ENCODE measurements at places on chromosomes 13 and 19.

GRCh38 chr13:34867590-34867989 lies 74.5 kb upstream of the NBEA start:
- DNase-seq, result no peak

DNA sequence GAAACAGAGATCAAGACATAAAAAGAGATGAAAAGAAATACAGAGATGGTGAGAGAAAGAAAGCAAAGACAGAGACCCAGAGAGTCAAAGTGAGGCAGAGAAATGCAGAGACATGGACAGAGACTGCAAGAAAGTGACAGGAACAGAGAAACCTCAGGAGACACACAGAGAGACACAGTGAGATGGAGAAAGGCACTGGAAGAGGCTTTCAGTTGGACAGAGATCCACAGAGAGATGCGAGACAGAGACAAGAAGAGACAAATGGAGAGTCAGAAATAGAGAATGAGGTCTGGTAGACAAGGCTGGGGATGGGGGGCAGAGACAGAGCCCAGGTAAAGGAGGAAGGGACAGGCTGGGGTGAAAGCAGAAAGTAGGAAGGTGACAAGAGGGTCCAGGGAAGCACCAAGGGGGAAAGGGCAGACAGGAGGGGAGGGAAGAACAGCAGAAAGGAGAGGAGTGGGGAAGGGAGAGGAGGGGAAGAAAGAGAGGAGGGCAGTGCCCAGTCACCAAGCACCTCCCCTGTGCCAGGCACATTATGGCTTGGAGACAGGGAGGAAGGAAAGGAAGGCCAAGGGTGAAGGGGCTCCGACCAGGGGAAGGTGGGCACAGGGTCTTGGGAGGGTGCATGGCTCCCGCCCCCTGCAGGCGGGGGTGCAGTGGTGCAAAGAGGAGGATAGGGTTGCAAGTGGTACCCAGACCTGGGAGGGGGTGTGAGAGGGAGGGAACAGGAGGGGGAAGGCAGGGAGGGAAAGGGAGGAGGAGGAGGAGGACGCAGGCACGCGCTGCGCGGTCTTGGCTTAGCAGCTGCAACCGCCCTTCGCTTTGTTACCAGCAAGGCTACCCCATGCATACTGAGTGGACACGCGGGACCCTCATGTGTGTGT lies 38.4 kb downstream of the DEDD2 start:
- no peak for DNase-seq

GRCh38 chr19:35731353-35731752 lies 10.9 kb downstream of the IGFLR1 start:
- no peak for DNase-seq

- no peak for DNase-seq
Observed at GRCh38 chr13:99778500-99778899, 193.1 kb downstream of the ZIC5 start.

GRCh38 chr13:75418997-75419396 lies 63.0 kb downstream of the TBC1D4 start:
- no peak for DNase-seq

GRCh38 chr13:71801165-71801760 lies 65.7 kb downstream of the DACH1 start:
- DNase-seq, result no peak

DNA sequence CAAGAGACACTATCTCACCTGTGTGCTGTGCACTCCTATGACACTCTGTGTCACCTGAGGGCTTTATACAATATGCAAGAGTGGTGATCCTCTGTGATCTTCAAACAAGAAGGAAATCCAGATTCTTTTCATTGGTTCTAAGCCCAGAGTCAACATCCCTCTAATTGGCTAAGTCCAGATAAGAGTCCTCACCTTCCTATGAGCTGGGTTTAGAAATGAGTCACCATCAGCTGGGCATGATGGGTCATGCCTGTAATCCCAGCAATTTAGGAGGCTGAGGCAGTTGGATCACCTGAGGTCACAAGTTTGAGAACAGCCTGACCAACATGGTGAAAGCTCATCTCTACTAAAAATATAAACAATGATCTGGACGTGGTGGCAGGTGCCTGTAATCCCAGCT lies 144.4 kb downstream of the ZNF675 start:
- no peak for DNase-seq

DNA sequence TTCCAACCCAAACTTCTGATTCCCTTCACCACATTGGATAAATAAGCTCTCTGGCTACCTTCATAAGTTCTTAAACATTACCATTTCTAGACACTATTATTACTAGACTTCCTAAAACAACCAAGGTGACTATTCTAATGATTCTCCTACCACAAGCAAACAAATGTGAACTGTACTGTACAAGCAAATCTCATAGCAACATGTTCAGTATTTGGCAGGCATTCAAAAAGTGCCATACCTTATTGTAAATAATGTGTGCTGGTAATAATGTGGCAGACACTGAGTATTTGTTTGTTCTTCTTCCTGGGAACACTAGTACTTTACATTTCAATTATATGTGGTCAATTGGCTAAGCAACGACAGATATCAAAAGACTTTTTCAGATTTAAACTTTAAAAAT lies 986.0 kb upstream of the SPRY2 start:
- no peak for DNase-seq

DNA sequence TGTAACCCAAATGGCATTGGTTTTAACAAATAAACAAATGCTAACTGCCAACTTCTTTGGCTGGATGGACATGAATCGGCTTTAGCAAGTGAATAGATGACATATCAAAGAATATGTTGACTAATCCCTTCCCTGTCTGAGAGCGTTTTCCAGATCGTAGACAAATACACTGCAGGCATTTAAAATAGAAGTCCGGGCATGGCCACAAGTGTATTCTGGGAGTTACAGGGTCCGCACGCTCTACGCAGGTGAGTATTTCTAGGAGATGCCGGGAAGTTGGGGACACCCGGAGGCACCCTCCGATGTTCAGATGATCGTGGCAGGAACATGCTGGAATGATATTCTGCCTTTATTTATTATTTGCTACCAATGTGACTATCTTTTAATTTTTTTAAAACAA lies 53.2 kb upstream of the ZNF536 start:
- no peak for DNase-seq

DNA sequence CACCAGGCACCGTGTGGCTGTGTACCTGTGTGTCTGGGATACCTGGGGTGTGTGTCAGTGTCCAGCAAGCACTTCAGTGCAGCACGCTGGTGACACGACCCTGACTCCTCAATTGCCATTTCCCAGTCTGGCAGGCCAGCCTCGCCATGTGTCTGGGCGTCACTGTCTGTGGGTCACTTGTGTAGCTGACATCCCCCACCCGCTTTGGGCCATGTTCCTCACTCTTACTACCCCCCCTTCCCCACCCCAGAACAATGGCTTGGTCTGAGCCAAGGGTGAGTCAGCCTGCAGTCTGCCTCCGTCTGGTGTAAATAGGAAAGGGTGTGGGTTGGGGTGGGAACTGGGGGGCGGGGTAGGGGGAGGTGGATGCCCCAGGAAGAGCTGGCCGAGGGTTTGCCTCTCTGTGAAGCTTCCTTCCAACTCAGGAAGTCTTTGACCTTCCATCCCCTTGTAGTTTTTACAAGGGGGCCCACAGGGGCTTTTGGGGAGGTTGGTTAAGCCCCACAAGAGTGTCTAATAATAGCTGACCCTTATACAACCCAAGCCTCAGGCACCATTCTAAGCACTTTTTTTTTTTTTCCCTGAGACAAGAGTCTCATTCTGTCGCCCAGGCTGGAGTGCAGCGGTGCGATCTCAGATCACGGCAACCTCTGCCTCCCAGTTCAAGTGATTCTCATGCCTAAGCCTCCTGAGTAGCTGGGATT lies 17.6 kb downstream of the NOVA2 start:
- DNase-seq, result no peak

- peak; percentile 41 for DNase-seq
Observed at GRCh38 chr19:11405846-11406643, 13.1 kb downstream of the RGL3 start.

DNA sequence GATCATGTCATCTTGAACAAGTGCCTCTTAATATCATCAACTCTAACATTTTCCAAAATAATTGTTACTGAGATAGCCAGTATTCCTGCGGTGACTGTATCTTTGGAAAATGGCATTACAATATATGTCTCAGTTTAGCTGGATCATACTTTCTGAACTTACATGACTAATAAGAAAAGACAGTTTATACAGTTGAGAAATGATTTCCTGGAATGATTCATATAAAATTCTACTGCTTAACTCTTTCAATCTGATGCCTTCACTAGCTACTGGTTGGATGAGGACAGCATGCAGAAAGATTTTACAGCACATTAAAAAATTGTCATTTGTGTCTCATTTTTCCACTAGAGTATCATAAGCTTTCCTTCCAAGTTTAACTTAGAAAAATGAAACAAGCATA lies 302.1 kb downstream of the PCDH17 start:
- DNase-seq, result no peak

- DNase-seq, result no peak
Observed at GRCh38 chr19:31232871-31233270, 116.4 kb downstream of the TSHZ3 start.

DNA sequence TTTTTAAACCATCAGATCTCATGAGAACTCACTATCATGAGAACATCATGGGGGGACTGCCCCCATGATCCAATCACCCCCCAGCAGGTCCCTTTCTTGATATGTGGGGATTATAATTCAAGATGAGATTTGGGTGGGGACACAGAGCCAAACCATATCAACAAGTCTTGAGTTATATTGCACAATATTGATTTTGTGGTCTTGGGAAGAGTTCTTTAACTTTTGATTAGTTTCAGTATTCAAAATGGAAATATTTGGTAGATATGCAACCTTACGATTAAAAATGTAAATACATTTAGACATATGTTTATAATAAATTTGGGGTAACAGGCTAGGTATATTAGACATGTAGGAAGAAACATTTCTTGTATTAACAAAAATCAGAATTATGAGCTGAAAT lies 188.2 kb downstream of the GPC5 start:
- no peak for DNase-seq

DNA sequence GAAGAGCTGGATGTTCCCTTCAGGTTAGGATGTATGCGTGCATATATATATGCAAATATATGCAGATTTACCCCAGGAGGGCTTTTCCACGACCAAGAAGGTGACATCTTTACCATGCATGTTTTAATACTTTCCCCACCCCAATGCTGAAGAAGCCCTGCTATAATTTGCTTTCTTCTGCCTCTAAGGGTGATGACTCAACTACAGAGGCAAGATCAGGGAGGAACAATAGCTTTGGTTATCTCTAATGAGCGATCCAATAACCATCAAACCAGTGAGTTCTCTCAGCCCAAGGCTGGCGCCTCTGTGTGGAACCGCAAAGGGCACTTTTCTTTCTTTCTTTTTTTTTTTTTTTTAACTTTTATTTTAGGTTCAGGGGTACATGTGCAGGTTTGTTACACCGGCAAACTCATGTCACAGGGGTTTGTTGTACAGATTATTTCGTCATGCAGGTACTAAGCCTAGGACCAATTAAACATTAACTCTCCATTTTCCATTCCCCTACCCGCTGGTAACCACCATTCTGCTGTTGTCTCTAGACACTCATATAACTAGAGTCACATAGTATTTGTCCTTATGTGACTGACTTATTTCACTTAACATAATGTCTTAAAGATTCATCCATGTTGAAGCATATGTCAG lies 25.7 kb upstream of the UBE2L5 start:
- DNase-seq, result no peak

DNA sequence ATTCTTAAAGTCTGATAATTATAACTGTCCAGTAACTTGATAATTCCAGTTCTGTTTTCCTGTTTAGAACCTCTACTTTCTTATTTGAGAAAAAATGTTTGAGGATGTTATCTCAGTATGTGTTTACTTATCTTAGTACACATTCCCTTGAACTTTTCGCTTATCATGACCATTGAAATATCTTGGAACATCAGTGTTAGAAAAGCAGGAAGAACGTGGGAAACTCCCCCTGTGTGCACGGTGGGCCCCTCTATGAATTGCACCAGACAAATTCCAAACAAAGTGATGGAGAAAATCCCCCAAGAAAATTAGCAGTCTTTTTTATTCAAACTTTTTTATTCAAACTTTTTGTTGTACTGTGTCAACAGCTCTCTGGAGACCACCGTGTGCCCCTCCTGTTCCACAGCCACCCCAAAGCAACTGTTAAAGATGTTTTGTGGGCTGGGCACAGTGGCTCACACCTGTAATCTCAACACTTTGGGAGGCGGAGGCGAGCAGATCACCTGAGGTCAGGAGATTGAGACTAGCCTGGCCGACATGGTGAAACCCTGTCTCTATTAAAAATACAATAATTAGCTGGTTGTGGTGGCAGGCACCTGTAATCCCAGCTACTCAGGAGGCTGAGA lies 78.3 kb upstream of the PEG3 start:
- no peak for DNase-seq

GRCh38 chr13:19067767-19068166 lies 113.9 kb downstream of the TUBA3C start:
- DNase-seq, result no peak

DNA sequence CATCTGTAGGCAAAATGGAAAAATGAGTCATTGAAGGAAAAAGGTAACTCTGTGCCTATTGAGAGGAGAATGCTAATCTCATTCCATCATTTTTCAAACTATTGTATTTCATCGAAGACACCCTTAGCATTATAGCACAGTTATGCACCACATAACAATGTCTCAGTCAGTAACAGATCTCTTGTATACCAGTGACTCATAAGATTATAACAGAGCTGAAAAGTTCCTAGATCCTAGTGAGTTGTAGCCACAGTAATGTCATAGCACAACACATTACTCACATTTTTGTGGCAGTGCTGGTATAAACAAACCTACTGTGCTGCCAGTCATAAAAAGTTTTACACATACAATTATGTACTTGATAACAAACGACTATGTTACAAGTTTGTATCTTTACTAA lies 1077.6 kb downstream of the DIAPH3 start:
- DNase-seq, result no peak

- DNase-seq, result no peak
Observed at GRCh38 chr19:13460045-13460444, 46.2 kb downstream of the CACNA1A start.

- no peak for DNase-seq
Observed at GRCh38 chr19:23771761-23772674, 13.3 kb upstream of the ZNF681 start.

DNA sequence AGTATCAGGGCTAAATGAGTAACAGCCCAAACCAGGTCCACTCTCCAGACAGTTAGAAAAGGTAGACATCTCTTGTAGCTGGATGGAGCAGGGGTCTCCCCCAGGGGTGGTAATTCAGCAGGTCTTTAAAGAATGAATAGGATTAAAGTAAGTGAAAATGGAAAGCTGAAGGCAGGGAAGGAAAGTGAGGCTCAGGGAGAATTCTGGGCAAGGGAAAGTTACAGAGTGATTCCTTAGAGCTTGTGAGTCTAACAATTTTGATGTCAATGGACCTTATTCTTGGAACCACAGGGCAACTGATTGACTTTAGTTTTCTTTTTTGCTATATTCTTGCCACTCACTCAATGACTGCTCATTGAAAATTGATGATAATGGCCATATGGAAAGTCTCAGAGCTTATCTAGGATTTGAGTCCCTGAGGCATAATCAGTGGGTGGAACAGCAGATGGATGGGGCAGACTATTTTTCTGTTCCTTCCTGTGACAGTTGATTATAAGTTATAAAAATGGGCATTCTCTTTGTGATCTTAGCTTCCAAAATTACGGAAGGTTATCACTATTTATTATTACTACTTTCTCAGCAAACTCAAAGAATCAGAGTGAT lies 76.9 kb downstream of the LRCH1 start:
- no peak for DNase-seq

- DNase-seq, result no peak
Observed at GRCh38 chr13:112712451-112713207, 22.8 kb downstream of the ATP11A start.
